ENCODE measurements at places on chromosomes 7 and 10.

DNA sequence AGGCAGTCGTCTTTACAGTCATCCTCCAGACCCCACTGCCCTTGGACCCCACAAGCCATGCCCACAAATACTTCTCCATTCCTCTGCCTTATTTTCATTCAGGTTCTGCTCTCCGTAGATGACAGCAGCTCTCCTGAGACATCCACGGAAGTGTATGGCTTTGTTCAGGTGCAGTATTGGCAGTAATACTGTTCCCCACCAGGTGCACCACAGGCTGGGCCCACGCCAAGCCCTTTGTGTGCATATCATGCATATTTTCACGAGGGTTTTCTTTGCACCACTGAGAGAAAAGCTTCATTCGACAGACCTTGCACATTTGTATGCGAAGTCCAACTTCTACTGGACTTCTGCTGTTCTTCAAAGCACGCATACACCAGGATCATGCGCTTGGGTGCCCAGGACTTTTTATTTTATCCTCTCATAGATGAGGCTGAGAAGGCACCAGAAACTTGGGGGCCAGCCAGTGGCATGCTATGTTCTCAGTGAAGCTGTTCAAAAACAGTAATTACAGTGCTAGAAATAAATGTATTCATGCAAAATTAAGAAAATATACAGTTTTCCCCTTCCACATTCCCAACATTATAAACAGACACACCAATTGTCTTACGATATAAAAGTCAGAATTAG, 37.8 kb upstream of the PITRM1 start:
- DNase-seq: no peak

- DNase-seq: no peak
These were observed 189.9 kb downstream of the TFEC start for GRCh38 chr7:115840702-115841101.

DNA sequence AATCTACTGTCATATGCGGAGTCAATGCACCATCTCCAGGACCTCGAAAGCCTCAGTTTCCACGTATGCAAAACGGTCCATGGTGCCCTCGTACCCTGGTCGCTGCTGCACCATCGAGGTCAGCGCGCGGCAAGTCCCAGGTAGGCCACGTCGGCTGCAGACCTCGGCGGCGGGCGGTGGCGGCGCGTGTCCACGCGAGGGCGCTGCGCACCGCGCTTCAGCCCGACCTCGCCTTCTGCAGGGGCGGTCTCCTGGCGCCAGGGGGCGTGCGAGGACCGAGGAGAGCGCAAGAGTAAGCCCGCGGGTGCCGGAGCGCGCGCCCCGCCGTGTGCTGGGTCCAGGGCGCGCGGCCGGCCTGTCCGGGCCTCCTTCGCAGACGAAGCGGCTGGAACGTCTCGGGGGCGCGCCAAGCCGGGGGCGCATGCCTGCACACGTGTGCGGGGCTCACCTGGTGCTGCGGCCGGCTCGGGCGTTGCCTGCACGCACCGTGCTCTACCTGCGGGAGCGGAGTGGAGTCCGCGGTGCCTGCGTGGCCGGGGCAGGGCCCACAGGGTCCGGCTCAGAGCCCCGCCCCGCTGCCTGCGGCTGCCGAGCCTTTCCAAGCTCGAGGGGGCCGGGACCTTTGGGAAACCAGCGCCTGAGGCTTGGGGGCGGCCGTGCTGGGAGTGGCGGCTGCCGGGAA, 54.0 kb downstream of the GLRX3 start:
- no peak for DNase-seq

- DNase-seq: no peak
These were observed 8.8 kb upstream of the GRB10 start for GRCh38 chr7:50791363-50791937.

DNA sequence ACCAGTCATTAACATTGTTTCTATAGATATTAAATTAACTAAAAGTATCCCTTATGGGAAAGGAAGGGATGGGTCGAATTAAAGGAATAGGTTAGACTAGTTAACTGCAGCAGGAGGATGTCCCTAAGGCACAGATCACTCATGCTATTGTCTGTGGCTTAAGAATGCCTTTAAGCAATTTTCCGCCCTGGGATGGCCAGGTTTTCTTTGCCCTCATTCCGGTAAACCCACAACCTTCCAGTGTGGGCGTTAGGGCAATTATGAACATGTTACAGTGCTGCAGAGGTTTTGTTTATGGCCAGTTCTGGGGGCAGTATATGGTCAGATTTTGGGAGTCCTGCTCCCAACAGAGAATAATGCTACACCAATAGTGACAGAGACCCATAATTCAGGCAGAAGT, 139.3 kb upstream of the CDK13 start:
- DNase-seq: no peak

DNA sequence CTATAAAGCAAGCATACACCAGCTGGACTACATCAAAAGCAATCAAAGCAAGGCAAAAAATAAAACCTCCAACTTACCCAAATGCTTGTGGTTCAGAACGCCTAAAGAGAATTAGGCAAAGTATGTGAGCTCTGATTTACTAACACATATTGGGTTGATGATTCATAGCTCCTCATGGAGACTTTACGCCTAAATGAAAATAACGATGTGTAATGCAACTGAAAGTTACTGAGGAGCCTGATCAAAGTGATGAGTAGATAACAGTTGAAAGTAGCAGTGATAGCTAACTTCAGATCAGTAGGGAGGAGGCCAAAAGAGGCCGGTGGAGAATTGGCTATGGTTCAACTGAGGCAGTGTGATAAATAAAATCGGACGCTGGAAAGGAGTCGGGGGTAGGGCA, 85.0 kb downstream of the MPP7 start:
- DNase-seq: no peak

GRCh38 chr10:34648919-34649318, 166.2 kb downstream of the PARD3 start:
- no peak for DNase-seq

DNA sequence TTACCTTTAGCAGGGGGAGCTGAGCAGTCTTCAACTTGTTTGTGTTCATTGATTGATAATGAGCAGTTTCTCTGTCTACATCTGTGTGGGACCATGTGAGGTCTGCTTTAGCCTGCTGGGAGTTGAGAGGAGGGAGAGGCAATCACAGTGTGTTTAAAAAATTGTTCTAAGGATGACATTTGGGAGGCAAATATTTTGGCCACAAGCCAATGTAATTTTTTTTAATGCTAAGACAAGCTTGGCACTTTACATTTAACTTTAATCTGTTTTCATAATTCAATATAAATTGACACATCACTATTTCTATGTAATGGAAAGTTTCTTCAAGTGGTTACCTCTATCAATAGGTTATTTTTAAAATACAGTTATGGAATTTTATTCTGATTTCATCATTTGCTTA, 55.9 kb upstream of the SEMA3A start:
- no peak for DNase-seq

GRCh38 chr7:100865938-100866728, 1.1 kb upstream of the TRIP6 start:
- DNase-seq: no peak

- DNase-seq: no peak
These were observed 17.0 kb downstream of the ASL start for GRCh38 chr7:66092654-66093053.

GRCh38 chr7:28811008-28811407, 147.1 kb downstream of the TRIL start:
- DNase-seq: no peak

DNA sequence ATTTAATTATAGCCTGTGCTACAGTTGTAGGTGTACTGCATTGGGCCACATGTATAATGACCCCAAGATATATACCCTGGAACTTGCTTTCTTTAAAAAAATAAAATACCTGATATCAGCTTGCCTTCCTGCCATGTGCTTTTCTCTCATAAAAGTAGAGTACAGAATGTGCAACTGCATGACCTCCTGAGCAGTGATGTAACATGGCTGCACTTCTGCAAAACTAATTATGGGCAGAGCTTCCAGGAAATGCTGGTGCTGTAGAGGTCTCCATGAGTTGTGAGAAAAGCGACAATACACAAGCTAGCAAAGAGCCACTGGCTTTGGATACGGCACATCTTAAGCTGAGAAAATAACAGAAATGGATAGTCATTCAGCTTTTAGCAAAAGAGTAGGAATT, 6.5 kb upstream of the ERLIN1 start:
- DNase-seq: no peak

DNA sequence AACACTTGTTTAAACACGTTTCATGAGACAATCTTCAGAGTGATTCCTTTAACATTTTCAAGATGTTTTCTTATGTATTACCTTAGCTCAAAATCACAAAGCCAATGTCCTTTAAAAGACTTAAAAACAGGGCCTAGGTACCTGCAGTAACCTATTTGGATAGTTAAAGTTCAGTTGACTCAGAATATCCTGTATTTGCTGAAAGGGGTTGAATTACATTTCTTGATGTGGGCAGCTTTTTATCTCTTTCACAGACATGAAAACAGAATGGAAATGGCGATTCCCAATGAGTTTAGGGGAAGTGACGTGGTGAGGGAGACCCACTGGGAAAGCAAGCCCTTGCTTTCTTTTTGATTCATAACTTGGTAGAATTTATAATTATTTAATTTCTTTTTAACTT, 324.4 kb upstream of the AOAH start:
- no peak for DNase-seq
